D721Med (cell line): ENCODE measurements at places on chromosomes 1 and 21.

GRCh38 chr1:80245813-80246212 lies 1239.3 kb upstream of the ADGRL4 start:
- no peak for DNase-seq

- DNase-seq = no peak
These were observed 41.3 kb upstream of the DMBX1 start for GRCh38 chr1:46448109-46448911.

- DNase-seq = no peak
These were observed 45.4 kb upstream of the TARDBP start for GRCh38 chr1:10967090-10967489.

DNA sequence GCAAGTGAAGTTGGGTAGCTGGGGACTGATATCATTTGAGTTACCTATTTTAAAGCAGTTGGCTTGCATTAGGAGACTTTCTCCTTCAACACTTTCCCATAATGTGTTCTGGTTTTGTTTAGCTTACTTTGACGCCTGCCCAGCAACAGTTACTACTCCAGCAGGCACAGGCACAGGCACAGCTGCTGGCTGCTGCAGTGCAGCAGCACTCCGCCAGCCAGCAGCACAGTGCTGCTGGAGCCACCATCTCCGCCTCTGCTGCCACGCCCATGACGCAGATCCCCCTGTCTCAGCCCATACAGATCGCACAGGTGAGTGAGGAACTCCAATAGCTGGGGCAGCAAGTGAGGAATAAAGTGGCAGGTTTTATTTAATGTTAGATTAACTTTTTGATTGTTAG lies 144.3 kb downstream of the CD247 start:
- no peak for DNase-seq

GRCh38 chr1:73755649-73756048 lies 442.3 kb downstream of the LRRIQ3 start:
- DNase-seq = no peak

GRCh38 chr1:24124980-24125379 lies 13.0 kb upstream of the MYOM3 start:
- DNase-seq = no peak

GRCh38 chr1:159079525-159079924 lies 3.0 kb upstream of the AIM2 start:
- DNase-seq = no peak

- no peak for DNase-seq
These were observed 14.4 kb downstream of the CYP4B1 start for GRCh38 chr1:46812996-46813857.

- DNase-seq = no peak
These were observed 10.7 kb upstream of the COL16A1 start for GRCh38 chr1:31714442-31715086.

DNA sequence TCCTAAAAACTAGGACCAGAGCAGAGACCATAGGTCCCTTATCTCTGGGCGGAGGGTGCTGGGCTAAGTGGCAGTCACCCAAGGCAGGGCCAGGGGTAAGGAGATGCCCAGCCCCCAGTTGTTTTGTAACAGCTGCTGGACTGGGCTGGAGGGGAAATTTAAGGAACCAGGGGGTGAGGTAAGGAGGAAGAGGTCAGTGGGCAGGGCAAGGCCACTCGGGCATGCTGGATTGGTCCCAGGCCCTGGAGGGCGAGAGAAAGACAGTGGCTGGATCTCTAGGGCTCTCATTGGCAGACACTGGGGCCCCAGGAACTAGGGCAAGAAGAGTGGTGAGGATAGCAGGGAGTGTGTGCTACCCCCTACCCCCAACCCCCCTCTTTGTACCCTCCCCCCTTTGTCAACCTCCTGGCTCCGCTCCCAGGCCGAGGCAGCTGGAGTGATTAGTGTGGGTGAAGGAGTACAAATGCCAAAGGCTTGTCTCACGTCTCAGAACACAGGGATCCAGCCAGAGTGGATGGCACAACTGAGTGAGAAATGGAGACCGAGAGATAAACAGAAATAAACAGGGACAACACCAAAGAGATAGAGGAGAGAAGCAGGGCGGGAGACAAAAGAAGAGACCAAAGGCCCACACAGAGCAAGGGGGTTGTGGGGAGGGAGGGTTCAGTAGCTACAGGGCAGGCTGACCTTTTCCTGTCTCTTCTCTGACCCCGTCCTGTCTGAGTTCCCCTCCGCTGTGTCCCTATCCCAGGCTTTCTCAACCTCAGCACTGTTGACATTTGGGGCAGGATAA lies 20.5 kb upstream of the THRAP3 start:
- no peak for DNase-seq

GRCh38 chr1:212207118-212207517 lies 78.1 kb upstream of the PPP2R5A start:
- DNase-seq = no peak

- no peak for DNase-seq
These were observed 33.1 kb upstream of the MEF2D start for GRCh38 chr1:156533568-156534220.

DNA sequence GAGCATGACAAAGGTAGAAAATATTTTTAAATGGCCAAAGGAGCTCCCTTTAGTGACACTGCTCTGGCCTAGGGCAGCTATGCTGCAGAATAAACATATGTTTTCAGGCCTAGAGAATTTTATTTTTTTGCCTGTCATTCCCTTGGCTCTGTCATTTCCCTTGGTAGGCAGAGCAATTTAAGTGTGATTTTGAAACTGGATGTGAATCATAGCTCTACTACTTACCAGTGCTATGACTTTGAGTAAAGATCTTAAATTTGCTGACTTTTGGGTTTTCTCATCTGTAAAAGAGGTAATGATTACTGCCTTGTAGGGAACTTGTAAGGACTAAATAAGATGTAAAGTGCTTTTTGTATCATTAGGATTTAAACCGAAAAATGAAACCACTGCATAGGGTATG lies 189.0 kb upstream of the ZRANB2 start:
- DNase-seq = no peak

DNA sequence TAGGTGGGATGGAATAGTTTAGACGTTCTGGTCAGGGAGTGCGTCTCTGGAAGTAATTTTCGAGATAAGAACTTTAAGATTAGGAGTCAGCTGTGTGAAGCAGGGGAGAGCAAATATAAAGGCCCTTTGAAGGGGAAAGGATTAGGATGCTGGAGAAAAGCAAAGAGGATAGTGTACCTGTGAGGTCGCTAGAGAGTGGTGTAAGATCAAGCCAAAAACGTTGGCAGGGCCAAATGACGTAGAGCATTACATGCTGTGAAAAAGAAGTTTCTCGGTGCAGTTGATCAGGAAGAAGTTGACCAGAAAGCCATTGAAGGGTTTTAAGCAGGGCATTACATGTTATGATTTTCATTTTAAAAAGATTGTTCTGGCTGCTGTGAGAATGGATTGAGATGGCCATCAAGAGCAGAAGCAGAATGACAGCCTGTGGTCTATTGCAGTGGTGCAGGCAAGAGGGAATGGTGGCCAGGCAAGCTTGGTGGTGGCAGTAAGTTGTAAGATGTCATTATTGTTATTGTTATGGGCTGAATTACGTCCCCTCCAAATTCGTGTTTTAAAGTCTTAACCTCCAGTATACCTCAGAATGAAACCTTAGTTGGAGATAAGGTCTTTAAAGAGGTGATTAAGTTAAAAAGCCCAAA lies 113.6 kb upstream of the KIF26B start:
- DNase-seq = no peak

GRCh38 chr1:152965853-152966252 lies 4.6 kb upstream of the SPRR4 start:
- no peak for DNase-seq

GRCh38 chr1:227185291-227185690 lies 133.0 kb downstream of the CDC42BPA start:
- DNase-seq = no peak

- no peak for DNase-seq
These were observed 42.6 kb upstream of the EPB41 start for GRCh38 chr1:28871631-28872401.

DNA sequence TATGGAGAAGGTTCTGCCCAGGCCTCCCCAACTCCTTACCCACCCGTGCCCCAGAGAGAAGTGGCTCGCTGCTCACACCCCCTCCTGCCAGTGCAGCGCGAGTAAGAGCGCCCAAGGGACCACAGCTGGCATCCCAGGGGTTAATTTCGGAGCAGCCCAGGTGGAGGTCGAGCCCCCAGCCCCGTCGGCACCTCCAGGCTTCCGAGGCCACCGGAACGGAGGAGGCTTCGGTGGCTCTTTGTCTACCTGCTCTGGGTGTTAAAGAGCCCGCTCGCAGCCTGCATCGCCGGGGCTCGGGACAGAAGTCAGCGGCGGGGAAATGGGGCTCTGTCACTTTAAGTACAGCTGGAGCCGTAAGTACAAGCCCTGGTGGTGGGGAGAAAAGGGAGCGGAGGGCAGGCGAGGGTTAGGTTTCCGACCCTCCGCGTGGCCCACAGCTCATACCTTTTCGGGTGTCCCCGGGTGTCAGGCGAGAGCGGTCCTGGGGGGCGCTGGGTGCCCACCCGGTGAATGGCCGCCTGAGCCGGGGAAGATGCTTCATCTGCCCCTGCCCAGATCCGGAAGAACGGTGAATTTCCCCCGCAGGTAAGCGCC lies 89.4 kb upstream of the IPO9 start:
- peak; percentile 89 for DNase-seq

- DNase-seq = no peak
These were observed 165.3 kb downstream of the TOMM20 start for GRCh38 chr1:234963180-234963903.

DNA sequence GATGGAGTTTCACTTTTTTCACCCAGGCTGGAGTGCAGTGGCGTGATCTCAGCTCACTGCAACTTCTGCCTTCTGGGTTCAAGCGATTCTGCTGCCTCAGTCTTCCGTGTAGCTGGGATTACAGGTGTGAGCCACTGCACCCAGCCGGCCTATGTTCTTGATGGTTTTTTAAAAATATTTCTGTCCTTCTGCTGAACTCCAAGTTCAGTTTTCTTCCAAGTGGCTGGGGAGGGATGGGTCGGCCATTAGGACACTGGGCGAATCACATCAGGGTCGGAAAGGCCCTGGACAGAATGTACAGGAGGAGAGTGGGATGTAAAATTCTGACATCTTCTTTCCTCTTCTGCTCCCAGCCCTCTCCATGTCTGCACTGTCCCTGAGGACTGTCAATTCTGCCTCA lies 289.6 kb downstream of the PTPRU start:
- DNase-seq = no peak

DNA sequence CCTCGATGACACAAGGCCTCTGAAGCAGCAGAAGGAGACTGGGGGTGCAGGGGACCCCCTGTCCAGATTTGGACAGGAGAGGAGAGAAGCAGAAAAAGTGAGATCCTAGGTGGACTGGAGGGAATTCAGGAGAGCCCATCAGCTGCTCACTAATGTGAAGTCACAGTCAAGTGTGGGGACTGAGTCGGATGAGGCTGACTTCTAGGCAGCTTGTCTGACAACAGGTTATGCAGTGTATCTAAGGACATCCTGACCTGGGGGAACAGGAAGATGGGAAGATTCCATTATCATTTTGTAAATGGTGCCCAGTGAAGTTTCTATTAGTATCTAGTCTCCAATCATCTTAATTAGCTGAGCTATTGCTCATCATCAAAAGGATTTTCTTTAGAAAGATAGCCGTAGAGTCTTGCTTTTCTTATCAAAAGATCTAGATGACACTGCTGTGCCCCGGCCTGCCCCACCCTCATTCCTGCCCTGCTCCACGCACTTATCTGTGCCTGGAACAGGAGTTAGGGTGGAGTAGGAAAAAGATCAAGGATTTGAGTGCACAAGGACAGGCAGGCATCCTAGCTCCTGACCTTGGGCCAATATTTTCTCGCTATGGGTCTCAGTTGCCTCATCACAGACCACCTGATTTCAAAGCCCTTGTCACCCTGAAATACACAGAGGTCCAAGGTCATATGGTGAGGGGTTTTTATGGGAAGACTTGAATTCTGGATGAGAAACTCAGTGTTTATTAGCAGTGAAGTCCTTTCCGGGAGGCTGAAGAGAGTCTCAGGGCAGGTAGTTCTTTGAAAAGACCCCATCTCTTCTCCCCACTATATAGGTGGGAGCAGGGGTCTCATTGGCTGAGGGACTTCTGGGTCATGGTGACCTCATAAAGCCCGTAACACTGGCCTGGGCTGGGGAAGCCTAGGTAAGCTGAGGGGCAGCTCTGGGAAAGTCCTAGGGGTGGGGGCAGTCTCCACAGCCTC lies at the start of gene MROH7:
MROH7 (plus strand) TSS at position 924 of the 974 bp plus-strand sequence. CDS start 11,141 bp downstream, outside the sequence.
- no peak for DNase-seq

DNA sequence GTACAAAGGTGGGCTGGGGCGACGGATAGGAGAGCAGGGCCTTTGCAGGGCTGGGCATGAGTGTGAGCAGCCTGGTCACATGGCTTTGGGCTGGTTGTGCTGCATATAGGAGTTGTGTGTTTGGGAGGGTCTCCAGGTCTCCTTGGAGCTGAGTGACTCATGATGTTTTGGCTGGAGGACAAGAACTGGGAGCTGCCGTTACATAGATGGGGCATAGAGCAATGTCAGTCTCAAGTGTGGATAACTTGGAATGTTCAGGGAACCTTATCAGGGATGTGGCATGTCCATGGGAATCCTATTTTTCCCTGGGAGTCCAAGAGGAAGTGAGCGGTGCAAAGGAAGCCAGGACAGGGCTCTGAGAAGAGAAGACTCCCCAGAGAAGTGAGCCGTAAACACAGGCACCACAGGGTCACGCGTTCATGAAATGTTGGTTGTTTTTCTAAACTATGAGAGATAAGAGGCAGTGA lies 136.4 kb upstream of the KCNE2 start:
- DNase-seq = no peak

DNA sequence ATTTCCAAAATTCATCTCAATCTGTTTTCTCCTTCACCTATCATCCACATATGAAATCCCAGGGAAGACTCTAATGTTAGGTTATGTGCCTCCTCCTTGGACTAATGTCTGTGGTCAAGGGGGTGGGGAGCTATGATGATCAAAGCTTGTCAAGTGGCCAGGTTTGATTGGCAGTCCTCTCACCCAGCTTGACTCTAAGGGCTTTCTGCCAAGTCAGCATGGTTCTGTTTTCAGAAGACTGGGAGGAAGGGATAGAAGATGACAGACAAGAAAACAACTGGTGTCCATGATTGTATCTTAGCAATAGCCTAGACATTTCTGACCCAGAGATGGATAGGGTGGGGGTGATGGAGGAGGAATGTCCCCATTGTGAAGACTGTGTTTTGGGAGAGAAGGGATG lies 9.1 kb upstream of the THEM5 start:
- no peak for DNase-seq
